ENCODE measurements at places on chromosomes 1 and 21.
A peak's percentile ranks its signal among the peaks of the same experiment; 100 is the strongest.

DNA sequence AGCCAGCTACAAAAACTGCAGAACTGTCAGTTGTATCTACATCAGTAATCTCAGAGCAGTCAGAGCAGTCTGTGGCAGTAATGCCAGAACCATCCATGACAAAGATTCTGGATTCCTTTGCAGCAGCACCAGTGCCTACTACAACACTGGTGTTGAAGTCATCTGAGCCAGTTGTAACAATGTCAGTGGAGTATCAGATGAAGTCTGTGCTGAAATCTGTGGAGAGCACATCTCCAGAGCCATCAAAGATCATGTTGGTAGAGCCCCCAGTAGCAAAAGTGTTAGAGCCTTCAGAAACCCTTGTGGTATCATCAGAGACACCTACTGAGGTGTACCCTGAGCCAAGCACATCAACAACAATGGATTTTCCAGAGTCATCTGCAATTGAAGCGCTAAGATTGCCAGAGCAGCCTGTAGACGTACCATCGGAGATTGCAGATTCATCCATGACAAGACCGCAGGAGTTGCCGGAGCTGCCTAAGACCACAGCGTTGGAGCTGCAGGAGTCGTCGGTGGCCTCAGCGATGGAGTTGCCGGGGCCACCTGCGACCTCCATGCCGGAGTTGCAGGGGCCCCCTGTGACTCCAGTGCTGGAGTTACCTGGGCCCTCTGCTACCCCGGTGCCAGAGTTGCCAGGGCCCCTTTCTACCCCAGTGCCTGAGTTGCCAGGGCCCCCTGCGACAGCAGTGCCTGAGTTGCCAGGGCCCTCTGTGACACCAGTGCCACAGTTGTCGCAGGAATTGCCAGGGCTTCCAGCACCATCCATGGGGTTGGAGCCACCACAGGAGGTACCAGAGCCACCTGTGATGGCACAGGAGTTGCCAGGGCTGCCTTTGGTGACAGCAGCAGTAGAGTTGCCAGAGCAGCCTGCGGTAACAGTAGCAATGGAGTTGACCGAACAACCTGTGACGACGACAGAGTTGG is 7.3 kb downstream of the SON start:
- no peak for DNase-seq

GRCh38 chr1:208002672-208003071 is 91.7 kb upstream of the CD34 start:
- no peak for DNase-seq

- no peak for DNase-seq
Measured at GRCh38 chr1:200005165-200005564, 22.3 kb upstream of the NR5A2 start.

DNA sequence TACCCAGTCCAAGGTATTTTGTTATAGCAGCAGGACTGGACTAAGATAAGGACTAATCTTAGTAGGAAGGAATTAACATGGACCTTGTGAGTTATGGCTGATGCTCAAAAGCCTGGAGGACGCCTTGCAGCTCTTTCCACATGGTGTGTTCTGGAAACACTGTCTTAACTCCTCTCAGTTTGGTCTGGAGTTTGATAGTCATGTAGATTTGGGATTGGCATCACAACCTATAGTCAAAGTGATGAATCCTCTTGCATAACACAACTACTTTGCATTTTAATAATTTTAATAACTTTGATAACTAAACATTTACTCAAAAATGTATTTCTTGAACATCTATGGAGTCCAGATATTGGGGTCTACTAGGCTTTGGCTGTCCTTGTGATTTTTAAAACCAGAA is 293.7 kb downstream of the KIF26B start:
- DNase-seq = no peak

DNA sequence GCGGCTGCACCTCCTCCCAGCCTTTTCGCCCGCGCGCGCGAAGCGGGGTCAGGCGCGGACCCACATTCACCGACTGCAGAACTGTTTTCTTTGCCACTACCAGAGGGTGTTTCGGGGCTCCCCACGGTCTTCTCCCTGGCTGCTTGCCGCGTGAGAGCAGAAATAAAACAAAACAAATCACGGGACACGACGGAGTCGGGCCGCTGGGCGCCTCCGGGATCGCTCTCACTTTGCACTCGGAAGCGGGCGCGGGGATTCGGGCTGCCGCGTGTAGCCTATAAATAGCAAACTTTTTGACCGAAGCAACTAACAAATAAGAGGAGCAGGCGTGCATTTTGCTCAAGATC is 412.3 kb upstream of the ESRRG start:
- no peak for DNase-seq

- DNase-seq = no peak
Measured at GRCh38 chr1:173663159-173663558, 6.5 kb downstream of the ANKRD45 start.

DNA sequence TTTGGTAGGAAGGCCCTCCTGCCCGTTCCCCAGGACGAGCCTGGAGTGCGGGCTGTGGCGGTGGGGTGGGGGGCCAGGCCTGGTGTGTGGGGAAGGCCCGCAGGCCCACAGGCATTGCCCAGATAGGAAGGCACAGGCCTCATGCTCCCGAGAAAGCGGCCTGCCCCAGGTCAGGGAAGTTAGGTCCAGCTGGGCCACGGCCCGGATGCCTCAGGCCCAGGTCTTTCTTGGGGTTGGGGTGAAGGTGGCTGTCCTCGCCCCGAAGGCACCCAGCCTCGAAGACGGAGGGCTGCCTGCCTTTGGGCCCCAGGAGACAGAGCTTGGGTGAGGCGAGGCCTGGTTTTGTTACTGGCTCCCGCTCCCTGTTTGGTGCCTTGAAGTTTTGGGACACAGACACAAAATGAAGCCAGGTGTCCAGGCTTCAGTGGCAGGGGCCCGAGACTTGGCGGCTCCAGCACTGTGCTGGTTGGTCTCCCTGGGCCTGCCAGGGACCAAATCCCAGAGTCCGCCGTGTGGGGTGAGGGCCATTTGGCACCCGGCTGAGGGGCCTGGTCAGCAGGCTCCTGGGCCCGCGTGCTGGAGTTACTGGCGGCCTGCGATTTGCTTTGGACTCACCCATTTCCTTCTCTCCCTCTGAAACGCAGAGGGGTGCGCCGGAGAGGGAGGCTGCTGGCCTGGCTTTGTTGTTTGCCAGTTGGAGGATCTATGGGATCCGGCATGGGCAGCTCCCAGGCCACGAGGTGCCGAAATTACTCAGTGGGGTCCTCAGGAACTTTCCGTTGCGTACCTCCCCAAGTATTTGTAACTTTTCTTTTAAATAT is 2.0 kb downstream of the SKI start:
- peak; percentile 85 for DNase-seq

DNA sequence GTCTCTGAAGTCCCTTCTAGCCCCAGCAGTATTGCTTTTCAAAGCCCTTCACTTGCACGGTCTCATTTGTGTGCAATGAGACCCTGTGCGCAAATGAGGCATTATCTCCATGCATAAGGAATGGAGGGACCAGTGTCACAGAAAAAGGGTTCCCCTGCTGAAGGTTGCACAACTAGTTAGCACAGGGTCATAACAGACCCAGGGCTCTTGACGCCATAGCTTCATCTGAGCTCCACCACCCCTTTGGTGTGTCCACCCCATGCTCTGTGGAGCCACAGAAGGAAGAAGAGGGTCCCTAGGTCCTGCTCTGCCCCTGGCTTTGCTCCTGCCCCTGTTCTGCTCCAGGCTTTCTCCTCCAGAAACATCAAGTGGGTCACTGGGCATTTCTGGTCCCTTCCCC is 12.6 kb downstream of the SH2D2A start:
- DNase-seq = no peak

DNA sequence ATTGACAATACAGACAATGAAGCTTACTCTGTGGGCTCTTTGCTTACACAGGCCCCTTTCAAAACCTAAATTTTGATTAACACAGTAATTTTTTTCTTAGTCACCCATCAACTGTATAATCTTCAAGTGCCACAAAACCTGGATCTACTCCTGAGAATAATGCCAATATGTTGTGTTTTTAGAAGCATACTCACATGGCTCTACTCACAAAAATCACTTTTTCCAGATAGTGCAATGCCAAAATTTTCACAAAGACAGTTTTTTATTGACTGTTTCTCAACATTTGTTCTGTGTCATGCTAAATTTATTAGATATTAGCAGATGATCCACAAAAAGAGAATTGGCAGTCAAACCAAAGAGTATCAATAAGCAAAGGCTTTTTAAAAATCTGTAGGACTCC is 493.7 kb upstream of the C1orf87 start:
- DNase-seq = no peak

GRCh38 chr1:192807211-192808162 is 1.4 kb upstream of the RGS2 start:
- DNase-seq = no peak

- no peak for DNase-seq
Measured at GRCh38 chr1:192592517-192592916, 16.9 kb downstream of the RGS1 start.

GRCh38 chr1:6401673-6402072 is 8.1 kb upstream of the ACOT7 start:
- DNase-seq = no peak

DNA sequence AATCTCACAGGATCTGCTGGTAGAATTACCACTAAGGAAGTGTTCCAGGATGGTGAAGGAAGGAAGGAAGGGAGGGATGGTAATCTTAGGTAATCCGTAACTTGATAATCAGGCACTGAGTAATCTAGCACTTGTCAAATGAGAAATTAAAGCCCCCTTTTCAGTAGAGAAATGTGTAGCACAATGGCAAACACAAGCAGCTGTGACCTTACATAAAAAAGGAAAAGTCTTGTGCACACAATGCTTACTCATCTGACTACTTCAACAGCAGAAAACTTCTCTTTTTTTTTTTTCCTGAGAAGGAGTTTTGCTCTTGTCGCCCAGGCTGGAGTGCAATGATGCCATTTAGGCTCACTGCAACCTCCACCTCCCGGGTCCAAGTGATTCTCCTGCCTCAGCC is 6.1 kb downstream of the NUP210L start:
- no peak for DNase-seq

GRCh38 chr1:60942896-60943638 is 139.3 kb upstream of the NFIA start:
- no peak for DNase-seq

GRCh38 chr1:4652631-4653327 is 1.6 kb upstream of the AJAP1 start:
- no peak for DNase-seq

GRCh38 chr1:214957330-214958137 is 125.0 kb upstream of the KCNK2 start:
- DNase-seq = no peak

DNA sequence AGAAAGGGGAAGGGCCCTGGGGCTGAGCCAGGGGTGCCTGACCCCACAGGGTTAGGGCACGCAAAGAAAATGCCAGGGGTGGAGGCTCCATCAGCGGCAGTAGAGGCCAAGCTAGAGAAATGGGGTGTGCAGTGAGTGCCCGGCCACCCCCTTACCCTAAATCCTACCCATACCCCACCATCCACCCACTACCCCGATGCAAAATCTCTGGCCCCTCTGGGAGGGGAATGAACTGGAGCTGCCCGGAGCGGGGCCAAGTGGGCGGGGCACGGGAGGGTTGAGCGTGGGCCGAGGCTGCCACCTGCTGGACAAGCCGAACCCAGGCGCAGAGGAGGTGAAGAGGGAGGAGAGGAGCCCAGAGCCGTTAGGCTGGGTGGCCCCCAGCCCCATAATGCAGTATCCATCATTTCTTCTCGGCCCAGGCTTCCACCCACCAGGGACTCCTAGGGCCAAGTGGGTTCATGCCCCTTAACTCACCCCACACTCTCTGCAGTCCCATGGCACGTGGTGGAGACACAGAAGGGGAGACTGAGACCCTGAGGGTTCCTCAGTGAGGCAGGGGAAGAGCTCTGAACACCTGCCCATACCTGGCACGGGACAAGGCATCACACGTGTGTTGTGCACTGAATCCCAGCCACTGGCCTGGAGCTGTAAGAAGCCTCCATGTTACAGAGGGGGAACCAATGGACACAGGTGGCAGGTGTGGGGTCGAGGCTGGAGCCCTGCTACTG is 1.4 kb upstream of the C1QC start:
- peak; percentile 82 for DNase-seq

DNA sequence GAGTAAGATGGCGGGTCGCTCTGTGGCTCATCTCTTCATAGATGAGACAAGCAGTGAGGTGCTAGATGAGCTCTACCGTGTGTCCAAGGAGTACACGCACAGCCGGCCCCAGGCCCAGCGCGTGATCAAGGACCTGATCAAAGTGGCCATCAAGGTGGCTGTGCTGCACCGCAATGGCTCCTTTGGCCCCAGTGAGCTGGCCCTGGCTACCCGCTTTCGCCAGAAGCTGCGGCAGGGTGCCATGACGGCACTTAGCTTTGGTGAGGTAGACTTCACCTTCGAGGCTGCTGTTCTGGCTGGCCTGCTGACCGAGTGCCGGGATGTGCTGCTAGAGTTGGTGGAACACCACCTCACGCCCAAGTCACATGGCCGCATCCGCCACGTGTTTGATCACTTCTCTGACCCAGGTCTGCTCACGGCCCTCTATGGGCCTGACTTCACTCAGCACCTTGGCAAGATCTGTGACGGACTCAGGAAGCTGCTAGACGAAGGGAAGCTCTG is 2.4 kb downstream of the TNFAIP8L2 start:
- DNase-seq = no peak

- DNase-seq = no peak
Measured at GRCh38 chr1:81165963-81166362, 634.8 kb upstream of the ADGRL2 start.

DNA sequence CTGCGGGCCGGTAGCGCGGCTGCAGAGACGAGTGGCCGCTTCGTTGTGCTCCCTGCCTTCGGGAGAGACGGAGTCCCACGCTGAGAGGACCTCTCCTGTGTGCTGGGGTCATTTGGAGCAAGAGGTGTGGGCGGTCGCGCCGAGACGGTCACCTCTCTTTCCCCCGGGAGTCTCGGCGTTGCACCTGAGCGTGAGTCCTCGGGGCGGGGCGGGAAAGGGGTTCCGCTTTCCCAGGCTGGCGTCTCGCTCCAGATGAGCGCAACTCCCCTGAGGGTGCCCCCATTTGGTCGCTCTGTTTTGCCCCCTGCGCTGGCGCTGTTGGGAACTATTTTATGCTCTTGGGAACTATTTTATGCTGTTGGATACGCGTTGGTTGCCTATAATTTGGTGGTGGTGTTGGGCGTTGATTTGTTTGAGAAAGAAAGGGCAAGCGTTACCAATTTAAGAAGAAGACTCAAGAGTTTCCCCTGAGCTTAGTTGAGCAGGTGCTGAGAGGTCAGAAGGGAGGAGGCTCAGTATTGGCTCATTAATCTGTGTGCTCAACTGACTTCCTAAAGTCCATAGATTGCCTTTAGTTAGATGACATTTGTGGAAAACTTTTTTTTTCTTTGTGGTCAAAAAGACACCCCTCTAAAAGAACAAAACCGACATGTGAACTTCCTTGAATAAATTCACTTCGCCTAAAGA is 683 bp downstream of the LRRC8B start:
- DNase-seq = peak; percentile 88

- no peak for DNase-seq
Measured at GRCh38 chr1:202809597-202810159, 1.1 kb upstream of the PCAT6 start.

Data from left lung (tissue), 14 donors.